ENCODE measurements at places on chromosomes 1 and 21. TPM values are rescaled to one million over a fixed set of nuclear protein-coding genes. Genes with fewer than 3 reads are reported as not detected.

TOMM20 gene
- 191 TPM for total RNA-seq

OR10J1 gene
- total RNA-seq: not detected

AMY1C gene
- not detected for total RNA-seq

NMNAT2 gene
- 11.5 TPM for total RNA-seq

GBP6 gene
- total RNA-seq: not detected

LRRC47 gene
- total RNA-seq: 65.1 TPM

PPP2R5A gene
- total RNA-seq: 22.0 TPM

TMPRSS15 gene
- total RNA-seq: not detected

PIGV gene
- 7.0 TPM for total RNA-seq

HES4 gene
- total RNA-seq: 3.7 TPM

NBPF10 gene
- 0.50 TPM for total RNA-seq

DCST1 gene
- not detected for total RNA-seq

DNA sequence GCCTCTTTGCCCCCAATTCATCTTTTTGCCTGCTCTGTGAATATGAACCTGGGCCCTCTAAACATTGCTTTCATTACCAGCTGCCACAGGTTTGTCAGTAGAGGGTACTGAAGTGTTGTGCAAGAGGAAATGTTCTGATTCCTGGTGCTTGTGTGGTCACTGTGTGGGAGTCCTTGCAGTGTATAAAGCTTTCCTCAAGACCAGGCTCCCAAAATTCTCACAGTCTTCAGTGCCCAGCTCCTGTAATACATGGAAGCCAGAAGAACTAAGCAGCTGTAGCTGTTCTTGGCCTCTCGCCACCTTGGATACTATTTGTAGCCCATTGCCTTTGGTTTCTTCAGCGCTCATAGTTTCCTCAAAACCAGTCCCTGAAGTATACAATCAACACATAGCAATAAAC is 1046.2 kb downstream of the BRINP3 start:
- H3K4me1 ChIP-seq: no peaks in the 10 kb centered on the region
- no peak for DNase-seq
- H3K27me3 ChIP-seq: no peaks in the 10 kb centered on the region

DNA sequence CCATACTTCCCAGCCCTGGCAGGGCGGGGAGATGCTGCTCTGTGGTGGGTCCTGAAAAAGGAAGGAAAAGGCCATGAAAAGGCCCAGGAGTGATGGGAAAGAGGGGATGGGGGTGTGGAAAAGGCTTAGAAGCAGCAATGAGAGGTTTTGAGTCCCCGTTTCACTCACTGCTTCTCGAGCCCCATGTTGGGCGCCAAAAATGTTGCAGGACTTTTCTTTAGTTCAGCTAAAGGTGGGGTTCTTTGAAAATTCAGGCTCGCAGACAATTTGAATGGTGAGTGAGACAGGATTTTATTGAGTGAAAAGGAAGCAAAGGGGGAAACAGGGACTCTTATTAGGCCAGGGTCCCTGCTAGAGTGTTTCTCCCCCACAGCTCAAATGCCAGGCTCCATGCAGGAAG is 93.1 kb downstream of the MRPS6 start:
- no peaks in the 10 kb centered on the region for H3K4me1 ChIP-seq
- no peaks in the 10 kb centered on the region for H3K27me3 ChIP-seq
- H3K36me3 ChIP-seq: peaks cover 69% of the 10 kb centered on the region
- H3K27ac ChIP-seq: no peak overlapping the region

DNA sequence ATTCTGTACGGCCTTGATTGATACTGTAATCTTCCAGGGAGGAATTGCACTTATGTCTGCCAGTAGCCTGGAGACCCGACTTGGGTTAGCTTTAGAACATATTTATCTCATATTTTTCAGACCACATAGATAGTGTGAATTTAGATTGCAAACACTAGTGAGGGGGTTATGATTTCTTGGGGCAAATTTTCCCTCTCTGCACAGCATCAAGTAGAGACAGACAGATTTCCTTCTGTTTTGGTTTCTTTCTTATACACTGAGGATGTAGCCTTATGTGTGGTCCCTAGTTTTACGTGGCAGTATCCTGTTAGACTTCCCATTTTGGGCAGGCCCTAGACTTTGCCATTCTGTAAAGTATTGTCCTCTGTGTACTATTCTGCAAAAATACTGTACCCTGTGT is 29.0 kb downstream of the SOAT1 start:
- H3K4me1 ChIP-seq: no peaks in the 10 kb centered on the region
- peaks cover 5% of the 10 kb centered on the region for H3K36me3 ChIP-seq
- no peak for DNase-seq
- H3K27ac ChIP-seq: no peak overlapping the region
- no peak overlapping the region for H3K4me3 ChIP-seq
- H3K27me3 ChIP-seq: no peaks in the 10 kb centered on the region

DNA sequence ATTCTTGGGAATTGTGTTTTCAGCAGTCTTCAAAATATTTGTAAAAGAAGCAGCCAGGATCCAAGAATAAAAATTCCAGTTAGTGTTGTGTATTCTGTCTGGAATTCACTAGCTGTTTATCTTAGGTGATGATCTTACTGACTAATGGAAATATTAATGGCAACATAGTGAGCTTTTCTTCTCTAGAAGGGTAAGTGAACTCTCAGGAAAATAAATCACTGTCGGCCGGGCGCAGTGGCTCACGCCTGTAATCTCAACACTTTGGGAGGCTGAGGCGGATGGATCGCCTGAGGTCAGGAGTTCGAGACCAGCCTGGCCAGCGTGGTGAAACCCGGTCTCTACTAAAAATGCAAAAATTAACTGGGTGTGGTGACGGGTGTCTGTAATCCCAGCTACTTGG is 87.4 kb upstream of the KIF1B start:
- DNase-seq: no peak
- H3K27ac ChIP-seq: no peak overlapping the region
- peaks cover 38% of the 10 kb centered on the region for H3K36me3 ChIP-seq
- no peaks in the 10 kb centered on the region for H3K4me1 ChIP-seq

- no peak overlapping the region for H3K4me3 ChIP-seq
- no peaks in the 10 kb centered on the region for H3K36me3 ChIP-seq
- peaks cover 5% of the 10 kb centered on the region for H3K4me1 ChIP-seq
- no peaks in the 10 kb centered on the region for H3K27me3 ChIP-seq
- no peak for DNase-seq
Measured at GRCh38 chr21:43273708-43274021, 104.9 kb downstream of the CRYAA start.

- no peaks in the 10 kb centered on the region for H3K4me1 ChIP-seq
- no peaks in the 10 kb centered on the region for H3K27me3 ChIP-seq
- H3K4me3 ChIP-seq: peak overlapping the region; percentile 79
- no peak for DNase-seq
Measured at GRCh38 chr1:6961905-6962477, 176.7 kb downstream of the CAMTA1 start.

- H3K4me1 ChIP-seq: no peaks in the 10 kb centered on the region
- no peaks in the 10 kb centered on the region for H3K36me3 ChIP-seq
- H3K4me3 ChIP-seq: no peak overlapping the region
- H3K27ac ChIP-seq: no peak overlapping the region
Measured at GRCh38 chr21:29082046-29082815, 8.8 kb upstream of the CCT8 start.

DNA sequence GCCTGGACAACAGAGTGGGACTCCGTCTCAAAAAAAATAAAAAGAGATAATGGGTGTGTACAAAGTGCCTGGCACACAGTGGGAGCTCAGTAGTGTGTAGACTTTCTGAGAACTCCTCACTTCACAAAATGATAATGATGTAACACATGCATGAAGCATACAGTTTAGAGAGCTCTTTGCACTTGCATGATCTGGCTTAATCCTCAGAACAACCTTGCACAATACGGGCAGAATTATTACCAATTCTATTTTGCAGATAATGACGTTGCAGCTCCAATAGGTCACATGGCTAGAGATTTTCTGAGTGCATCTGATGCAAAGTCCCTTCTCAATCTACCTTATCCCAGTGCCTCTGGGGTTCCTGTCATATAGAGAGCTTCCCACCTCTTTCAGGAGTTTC is 71.4 kb downstream of the CD247 start:
- DNase-seq: no peak
- no peaks in the 10 kb centered on the region for H3K27me3 ChIP-seq
- no peak overlapping the region for H3K27ac ChIP-seq
- H3K4me3 ChIP-seq: no peak overlapping the region

- H3K4me3 ChIP-seq: no peak overlapping the region
- DNase-seq: no peak
- no peaks in the 10 kb centered on the region for H3K4me1 ChIP-seq
- H3K36me3 ChIP-seq: no peaks in the 10 kb centered on the region
- H3K27me3 ChIP-seq: no peaks in the 10 kb centered on the region
Measured at GRCh38 chr21:34530261-34530660, 18.3 kb upstream of the KCNE1 start.

GRCh38 chr1:44973645-44974044 is 12.8 kb downstream of the EIF2B3 start:
- peaks cover 35% of the 10 kb centered on the region for H3K36me3 ChIP-seq
- DNase-seq: no peak
- no peaks in the 10 kb centered on the region for H3K27me3 ChIP-seq
- H3K4me3 ChIP-seq: no peak overlapping the region

- no peak overlapping the region for H3K27ac ChIP-seq
- H3K4me1 ChIP-seq: no peaks in the 10 kb centered on the region
- peak; percentile 68 for DNase-seq
- H3K36me3 ChIP-seq: no peaks in the 10 kb centered on the region
- H3K27me3 ChIP-seq: no peaks in the 10 kb centered on the region
Measured at GRCh38 chr1:178379807-178380206, 117.0 kb downstream of the CLEC20A start.

All from H9 (cell line).